DMS79 treated with DMSO at 0.1 percent for 48 hours (cell line): ENCODE measurements at places on chromosomes 6 and 20.

- DNase-seq, result no peak
Observed at GRCh38 chr20:19774135-19774933, 16.3 kb downstream of the RIN2 start.

DNA sequence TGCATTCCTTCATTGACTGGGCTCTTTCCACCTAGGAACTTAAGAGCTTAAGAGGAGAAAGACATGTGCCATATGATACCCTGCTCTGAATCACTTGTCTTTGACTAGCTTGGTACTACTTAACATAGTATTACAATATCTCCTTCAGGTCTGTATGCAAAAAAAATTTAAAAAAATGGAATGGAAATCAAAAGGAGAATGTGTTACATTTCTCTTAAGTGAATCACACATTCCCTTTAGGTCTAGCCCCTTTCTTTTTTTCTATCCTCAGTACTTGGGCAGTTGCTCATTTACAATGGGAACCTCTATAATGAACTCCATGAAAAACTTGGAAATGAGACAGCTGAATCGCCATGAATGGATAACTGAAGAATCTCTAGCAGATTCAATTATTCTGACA is 53.8 kb downstream of the SLC35F1 start:
- DNase-seq, result no peak

- no peak for DNase-seq
Observed at GRCh38 chr6:116335612-116336215, 35.0 kb upstream of the DSE start.

- DNase-seq, result no peak
Observed at GRCh38 chr20:31474758-31475427, at the start of the genes DEFB124 and REM1. Gene DEFB124 (minus strand): TSS chr20:31475127. CDS start chr20:31473013, 2,114 bp downstream. Gene REM1 (plus strand): TSS chr20:31475288. CDS start chr20:31476446, 1,158 bp downstream.

- no peak for DNase-seq
Observed at GRCh38 chr6:125818225-125818657, 27.5 kb downstream of the NCOA7 start.
